ENCODE measurements at places on chromosomes 5 and 9.

- no peak for DNase-seq
Observed at GRCh38 chr9:134855900-134856377, 24.7 kb upstream of the FCN2 start.

GRCh38 chr9:102669220-102669619 lies 325.9 kb upstream of the CYLC2 start:
- no peak for DNase-seq

GRCh38 chr5:65061250-65061973 lies 292.7 kb downstream of the CWC27 start:
- DNase-seq: no peak

DNA sequence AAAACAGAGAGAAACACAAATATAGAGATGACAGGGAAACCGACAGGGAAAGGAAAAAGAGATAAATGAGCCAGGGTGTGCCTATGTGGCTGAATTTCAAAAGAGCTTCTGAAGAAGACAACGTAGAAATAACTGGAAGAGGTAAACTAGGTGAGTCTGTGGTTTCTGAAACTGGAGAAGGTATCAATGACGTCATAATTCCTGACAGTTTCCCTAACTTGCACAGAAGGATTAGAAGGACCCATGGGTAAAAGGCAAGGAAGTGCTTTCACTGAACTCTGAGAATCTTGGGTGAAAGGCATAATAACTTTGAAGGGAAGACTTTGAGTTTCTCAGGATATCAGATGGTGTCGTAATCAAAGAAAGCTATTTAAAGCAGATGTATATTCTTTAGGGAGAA lies 790.8 kb upstream of the NUDT12 start:
- no peak for DNase-seq

DNA sequence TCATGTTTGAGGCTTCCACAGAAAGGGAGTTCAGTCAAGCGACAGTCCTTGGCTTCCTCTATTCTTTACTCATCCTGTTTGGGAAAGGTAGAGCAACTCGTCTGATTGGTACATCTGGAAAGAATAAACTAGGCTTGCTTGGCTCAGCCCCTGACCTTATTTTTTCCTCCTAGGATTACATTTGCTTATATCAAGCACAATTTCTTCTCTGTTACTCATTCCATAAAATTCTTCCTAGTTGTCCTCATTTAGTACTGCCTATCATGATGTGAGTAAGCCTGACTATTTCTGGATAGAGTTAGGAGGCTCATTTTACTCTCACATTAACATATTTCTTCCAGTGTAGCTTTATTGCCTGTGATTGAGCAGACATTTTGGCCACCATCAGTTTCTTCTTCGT lies 10.9 kb upstream of the CARNMT1 start:
- no peak for DNase-seq

- no peak for DNase-seq
Observed at GRCh38 chr5:119360905-119361593, 5.2 kb downstream of the TNFAIP8 start.

- no peak for DNase-seq
Observed at GRCh38 chr5:58439094-58439644, 20.7 kb downstream of the PLK2 start.

DNA sequence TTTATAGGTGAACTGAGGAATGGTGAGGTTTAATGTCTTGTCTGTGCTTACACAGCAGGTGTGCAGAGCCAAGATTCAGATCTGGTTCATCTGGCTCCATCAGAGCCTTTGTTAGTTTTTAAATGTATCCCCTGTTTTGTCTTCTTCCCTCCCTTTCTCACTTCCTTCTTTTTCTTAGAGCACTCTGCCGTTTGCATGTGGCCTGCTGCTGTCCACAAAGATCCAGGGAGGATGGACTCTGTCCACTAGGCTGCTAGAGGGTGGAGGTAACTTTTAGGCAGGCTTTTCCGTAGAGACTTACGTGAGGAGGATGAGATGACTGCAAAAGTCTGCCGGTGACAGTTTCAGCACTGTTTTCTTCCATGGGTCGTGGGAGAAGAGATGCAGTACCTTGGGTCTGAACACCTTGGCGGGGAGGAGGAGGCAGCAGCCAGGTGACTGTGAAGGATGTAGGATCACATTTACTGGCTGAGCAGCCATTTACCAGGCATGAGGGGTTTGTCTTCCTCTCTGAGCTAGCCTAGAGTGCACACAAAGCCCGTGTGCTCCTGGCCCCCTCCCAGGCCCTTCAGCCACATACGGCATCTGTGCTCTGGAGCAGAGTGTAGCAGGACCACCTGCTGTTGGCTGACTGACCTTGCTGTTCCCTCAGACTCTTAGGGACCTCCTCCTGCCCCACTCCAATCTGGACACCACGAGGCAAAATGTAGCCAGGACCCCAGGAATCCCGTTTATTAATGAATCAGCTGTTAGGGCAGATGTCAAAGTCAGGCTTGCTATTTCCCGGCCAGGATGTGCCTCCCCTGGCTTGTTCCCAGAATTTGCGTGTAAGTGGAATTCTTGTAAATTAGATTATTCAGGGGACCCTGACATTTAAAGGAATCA lies 1.8 kb downstream of the NTMT1 start:
- DNase-seq: no peak

DNA sequence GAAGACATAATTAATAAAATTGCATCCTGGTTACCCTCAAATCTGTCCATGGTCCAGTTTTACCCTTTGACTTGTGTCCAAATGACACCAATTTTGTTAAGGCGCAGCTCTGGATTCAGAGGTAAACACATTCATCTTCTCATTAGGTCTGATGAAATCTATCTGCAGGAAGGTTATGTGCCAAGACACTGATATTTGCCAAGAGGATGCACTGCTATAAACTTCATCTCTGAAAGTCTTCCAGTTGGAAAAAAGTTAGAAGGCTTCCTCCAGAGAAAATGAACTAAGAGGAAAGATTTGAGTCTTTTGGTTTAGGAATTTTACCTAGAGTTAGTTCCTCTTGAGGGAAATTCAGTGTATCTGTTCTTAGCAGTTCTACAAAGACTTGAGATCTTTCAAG lies 717.8 kb downstream of the DTWD2 start:
- DNase-seq: no peak

- no peak for DNase-seq
Observed at GRCh38 chr5:80143491-80143890, 108.3 kb downstream of the THBS4 start.
